ENCODE measurements at places on chromosomes 3 and 15. TPM values are rescaled to one million over a fixed set of nuclear protein-coding genes. Genes with fewer than 3 reads are reported as not detected.

DNA sequence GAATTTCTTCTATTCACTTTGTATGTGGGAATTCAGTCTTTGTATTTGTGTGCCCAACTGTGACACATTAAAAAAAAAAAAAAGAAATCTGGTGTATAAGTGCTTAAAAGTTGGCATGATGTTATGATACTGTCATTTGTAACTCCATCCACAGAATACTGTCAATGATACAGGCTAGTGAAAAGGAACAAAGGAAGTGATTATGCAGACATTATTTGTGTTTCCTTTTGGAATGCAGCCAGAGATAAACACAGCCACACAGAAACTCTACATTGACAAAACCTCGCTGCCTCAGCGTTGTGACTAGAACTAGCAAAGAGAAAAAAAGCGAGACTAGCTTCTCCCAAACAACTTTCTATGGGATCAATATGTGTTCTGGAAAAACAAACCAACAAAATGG, 519.2 kb upstream of the AGTR1 start:
- no peaks in the 10 kb centered on the region for H3K27me3 ChIP-seq
- no peaks in the 10 kb centered on the region for H3K4me1 ChIP-seq
- H3K4me3 ChIP-seq: no peak overlapping the region
- H3K36me3 ChIP-seq: no peaks in the 10 kb centered on the region

DNA sequence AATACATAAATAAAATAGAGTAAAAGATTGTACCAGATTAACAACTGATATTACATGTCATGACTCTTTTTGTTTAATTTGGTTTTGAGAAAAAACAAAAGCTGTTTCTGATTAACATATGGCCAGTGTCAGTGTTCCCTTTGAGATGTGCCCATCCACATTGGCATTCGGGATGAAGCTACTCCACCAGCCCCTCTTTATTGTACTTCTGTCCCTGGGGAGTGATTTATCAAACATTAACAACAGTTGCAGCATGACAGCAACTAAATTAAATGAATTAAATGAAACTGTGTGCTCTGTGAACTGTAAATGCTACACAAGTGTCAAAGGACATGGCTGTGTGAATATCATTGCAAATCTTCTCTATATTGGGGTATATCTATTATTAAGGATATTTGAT, 25.9 kb upstream of the MTMR10 start:
- no peaks in the 10 kb centered on the region for H3K27me3 ChIP-seq
- no peak overlapping the region for H3K27ac ChIP-seq
- no peaks in the 10 kb centered on the region for H3K36me3 ChIP-seq
- no peaks in the 10 kb centered on the region for H3K4me1 ChIP-seq

The GTF2E1 gene
- 11.7 TPM for total RNA-seq

The SNX33 gene
- total RNA-seq: 37.3 TPM

The UBE2E2 gene
- 30.7 TPM for total RNA-seq

The ZXDC gene
- total RNA-seq: 32.9 TPM

The CLSTN2 gene
- 103 TPM for total RNA-seq

Measured in ovary (tissue), 10 donors.